ENCODE measurements at places on chromosomes 4 and X.

GRCh38 chrX:120499301-120500072 lies 30.4 kb upstream of the LAMP2 start:
- no peak for DNase-seq

DNA sequence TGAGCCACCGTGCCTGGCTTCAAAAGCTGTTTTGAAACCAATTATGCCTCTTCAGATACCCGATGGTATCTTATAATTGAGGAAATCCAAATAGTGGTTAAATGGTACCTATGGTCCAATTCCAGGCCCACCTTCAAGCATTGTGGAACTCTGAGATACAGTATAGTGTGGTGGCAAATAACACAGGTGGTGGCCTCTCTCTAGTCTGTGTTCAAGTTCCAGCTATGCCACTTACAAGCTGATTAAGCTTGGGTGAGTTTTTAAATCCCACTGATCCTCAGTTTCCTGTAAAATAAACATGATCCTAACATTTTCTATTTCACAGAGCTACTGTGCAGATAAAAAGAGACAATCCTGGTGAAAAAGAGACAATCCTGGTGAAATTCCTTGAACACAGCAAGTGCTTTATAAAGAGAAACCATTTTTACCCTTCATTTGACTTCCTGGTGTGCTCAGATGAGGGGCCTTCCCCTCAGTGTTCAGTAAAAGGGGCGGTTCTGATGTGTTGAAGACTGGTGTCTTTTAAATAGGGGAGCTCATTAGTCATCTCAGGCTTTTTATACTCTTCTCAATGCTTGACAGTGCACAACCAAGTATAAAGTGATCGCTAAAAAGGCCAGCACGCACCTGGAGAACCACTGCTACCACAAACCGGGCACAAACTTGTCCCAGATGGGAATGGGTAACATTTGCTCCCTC lies 30.8 kb upstream of the CD40LG start:
- DNase-seq = no peak

DNA sequence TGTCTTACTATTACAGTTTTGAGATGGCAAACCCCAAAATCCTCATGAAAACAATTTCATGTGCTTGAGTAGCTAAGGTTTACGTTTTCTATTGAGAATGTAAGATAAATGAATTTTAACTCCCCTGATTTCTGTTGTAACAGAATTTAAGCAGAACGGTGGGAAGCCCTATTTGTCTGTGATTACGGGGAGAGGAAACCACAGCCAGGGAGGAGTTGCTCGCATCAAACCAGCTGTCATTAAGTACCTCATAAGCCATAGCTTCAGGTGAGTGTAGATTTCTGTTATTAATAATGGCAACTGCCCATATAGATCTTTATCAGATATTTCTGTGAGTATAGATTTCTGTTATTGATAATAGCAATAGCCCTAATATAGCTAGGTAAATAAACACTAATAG lies 44.2 kb upstream of the RHOH start:
- DNase-seq = peak; percentile 21

GRCh38 chrX:7146020-7146702 lies 1.4 kb upstream of the STS start:
- no peak for DNase-seq

- no peak for DNase-seq
Observed at GRCh38 chr4:166519774-166520173, 646.7 kb downstream of the TLL1 start.

DNA sequence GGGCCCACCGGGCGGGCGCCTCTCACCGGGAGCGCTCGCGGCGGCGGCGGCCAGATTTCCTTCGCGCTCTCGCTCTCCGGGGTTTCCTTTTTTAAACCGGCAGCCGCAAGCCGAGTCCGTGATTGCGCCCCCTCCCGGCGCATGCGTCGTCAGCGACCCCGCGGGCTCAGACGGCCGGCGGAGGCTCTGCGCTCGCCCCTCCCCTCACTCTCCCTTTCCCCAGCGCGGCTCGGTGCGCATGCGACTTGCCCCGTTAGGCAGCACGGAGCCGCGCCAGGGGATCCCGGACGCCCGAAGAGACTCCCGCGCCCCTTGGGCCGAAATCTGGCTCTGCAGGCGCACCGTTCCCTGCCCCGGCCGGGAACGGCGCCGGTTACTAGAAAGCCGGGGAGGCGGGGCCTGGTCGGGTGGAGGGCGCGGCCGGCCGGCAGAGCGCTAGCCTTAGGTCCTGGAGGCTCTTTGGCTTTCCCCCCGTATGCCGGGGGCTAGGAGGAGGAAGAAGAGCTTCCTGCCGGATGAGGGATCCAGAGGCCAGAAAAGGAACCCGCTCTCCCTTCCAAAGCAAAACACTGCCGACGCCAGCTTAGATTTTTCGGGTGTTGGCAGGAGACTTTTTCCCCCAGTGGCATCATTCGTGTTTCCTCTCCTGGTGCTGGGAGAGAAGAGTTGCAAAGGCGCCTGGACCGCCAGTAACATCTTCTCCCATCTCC lies at the start of gene CLOCK:
TSS of gene CLOCK (minus strand) at position 154 of the 710 bp plus-strand sequence. CDS start 64,124 bp downstream, outside the sequence.
- DNase-seq = peak; percentile 86

DNA sequence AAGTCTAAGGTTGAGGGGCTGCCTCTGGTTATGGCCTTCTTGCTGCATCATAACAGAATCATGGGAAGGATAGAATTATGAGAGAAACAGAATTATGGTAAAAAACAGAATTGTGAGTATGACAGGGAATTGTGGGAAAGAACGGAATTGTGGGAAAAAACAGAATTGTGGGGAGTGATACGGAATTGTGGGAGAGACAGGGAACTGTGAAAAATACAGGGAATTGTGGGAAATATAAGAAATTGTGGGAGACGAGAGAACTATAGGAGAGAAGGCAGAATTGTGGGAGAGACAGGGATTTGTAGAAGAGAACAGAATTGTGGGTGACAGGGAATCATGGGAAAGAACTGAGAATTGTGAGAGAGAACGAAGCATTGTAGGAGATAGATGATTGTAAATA lies 159.1 kb downstream of the FRMPD4 start:
- DNase-seq = no peak

- DNase-seq = no peak
Observed at GRCh38 chrX:45524296-45524695, 323.6 kb upstream of the DIPK2B start.

DNA sequence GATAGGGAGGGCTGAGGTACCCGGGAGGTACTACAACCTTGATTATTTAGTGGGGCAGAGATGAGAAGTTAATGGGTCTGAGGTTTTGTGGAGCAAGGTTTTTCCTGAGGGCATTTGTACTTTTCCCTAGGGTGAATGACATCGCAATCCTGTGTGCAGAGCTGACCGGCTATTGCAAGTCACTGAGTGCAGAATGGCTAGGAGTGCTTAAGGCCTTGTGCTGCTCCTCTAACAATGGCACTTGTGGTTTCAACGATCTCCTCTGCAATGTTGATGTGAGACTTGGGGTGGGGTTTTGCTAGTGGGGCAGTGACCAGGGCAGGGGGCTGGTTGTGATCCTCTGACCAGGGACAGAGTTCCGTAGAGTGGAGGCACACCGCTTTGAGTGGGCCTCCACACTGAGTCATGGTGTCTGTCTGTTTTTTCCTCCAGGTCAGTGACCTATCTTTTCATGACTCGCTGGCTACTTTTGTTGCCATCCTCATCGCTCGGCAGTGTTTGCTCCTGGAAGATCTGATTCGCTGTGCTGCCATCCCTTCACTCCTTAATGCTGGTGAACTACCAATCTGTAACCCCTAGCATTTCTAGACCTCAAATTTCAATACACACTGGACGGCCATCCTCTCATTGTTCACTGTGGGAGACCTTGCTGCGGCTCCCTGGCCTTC lies 9.9 kb downstream of the MED12 start:
- DNase-seq = no peak

DNA sequence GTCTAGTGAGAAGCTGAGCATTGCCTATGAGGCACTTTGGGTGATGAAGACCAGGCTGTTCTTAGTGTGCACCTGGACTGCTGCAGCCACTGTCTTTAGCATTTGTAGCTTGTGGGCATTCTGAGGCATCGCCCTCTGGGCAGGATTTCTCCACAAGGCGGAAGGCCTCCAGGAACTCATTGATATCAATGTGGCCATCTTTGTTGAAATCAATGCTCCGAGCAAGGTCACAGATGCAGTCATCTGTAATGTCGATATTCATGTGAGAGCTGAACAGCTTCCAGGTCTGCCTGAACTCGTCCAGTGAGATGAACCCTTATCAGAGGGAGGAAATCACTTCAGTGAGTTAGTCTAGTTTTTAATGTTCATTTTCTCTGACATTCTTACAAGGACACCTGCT lies 41.6 kb downstream of the PPEF2 start:
- no peak for DNase-seq

DNA sequence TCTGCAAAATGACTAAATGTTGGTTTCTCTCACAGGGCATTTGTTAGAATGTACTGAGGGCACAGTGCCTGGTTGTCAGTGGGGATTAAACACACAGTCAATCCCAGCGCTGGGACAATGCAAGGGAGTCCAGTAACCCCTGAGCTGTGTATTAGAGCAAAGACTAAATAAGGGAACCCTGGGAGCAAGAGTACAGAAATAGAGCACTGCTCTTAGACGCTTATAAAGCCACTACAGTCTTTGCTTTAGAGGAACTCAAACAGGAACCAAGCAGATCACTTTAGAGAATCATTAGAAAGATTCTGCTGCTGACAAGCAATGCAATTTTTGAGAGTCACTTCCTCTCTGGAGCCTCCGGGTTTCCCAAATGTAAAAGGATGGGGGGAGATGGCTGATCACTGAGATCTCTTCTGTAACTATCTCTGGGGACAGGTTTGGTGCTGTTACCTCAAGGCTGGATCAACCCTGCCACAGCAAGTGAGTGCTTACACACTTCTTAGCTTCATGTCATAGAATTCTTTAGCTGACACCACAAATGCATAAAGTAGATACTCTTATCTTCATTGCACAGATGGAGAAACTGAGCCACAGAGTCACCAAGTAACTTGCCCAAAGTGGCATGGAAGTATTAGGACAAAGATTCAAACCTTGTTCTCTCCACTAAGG lies 137.8 kb upstream of the CPEB2 start:
- no peak for DNase-seq

- no peak for DNase-seq
Observed at GRCh38 chr4:94525993-94526728, 74.4 kb downstream of the PDLIM5 start.

DNA sequence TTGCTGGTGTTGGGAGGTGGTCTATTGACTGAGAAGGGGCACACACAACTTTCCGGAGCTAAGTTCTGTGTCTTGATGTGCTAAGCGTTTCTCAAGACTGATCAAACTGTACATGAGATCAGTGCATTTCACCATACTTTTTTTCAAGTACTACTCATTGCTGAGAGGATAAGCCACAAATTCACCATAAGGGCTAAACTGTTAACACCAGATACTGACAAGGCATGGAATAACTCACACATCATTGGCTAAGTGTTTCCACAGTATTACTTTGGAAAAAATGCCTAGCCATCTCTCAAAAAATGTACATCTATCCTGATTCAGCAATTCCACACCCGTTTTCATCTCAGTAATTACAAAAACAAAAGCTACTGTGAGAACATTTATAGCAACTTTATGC lies 13.0 kb downstream of the RBMX start:
- DNase-seq = no peak

- DNase-seq = peak; percentile 79
Observed at GRCh38 chrX:154369449-154370299, 4.8 kb downstream of the FLNA start.

DNA sequence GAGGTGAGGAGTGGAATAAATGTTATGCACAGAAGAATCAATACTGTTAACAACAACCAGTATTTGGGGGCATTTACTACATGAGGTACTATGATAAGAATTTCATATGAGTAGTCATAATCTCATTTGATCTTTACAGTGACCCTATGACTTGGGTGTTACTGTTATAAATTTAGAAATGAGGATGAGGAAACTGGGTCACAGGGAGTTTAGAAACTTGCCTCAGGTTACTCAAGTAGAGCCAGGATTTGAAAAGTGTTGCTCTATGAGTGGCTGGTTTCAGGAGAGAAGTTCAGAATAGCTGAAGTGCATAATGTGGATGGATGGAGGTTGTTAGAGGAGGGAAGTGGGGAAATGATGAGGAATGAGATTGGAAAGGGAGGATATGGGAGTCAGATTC lies 16.6 kb upstream of the DDIT4L start:
- DNase-seq = no peak

GRCh38 chr4:633976-634598 lies 8.7 kb downstream of the PDE6B start:
- DNase-seq = no peak

DNA sequence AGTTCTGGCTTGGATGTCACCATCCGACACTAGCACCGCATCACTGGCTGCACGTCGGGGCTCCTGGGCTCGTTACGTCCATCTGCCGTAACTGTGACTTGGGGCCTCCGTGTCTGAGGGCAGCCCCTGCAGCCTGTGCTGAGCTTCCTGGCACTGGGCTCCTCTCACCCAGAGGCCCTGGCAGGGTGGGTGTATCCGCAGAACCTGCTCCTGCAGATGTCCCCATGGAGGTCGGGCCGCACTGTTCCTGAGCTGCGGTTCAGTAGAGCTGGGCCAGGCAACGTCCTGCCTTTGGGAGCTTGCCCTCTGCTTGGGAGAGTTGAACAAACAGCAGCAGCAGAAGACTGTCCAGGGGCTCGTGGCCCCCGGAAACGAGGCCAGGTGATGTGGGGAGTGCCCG lies 71.4 kb downstream of the RGS12 start:
- no peak for DNase-seq

DNA sequence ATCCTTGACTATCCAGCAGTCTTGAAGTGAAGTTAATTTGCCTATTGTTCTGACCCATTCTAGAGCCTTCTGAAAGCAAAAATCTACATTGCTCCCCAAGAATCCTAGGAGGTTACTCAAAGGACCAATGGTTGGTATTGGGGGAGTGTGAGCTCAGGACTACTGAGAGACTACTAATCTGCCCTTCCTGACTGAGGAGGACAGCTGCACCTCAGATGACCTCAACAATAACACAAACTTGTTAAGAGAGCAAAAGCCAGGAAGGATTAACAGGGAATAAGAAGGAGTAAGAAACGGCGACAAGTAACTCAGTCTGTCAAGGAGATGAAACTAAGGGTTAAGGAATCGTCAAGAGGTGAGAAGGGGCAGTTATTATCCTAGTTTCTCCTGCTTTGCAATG lies 43.4 kb downstream of the IDS start:
- DNase-seq = no peak

DNA sequence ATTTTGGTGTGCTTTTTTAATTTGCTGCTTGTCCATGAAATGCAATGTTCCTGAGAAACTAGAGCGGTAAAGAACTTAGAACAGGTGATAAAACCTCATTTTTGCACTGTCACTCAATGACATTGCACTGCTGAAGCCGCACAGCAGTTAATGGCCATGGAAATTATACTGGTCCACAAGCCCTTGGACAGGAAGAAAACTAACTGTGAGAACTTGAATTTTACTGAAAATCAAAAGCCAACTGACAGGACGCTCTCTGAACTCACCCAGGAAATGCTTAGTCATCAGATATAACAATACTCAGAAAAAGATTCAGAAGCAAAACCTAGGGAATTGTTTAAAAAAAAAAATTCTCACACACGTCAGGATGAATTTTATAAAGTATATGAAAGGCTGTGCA lies 246.4 kb upstream of the SLC7A11 start:
- DNase-seq = no peak

DNA sequence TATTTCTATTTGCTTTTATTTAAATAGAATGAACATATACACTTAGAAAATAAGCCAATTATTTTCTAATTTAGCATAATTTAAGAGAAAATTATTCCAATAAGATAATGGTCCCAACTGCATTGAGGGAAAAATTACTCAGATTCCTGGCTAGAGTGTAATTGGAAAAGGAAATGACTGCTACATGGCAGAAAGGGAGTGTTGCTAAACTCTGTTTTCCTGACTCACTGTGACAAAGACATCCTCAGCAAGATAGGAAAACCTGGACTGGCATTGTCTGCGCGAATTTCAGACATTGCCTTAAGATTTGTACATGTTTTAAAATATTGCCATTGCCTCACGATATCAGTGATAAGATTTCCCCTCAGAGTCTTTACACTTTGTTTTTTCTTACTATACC lies 8.2 kb downstream of the TNIP3 start:
- DNase-seq = no peak
